ENCODE measurements at places on chromosomes 3 and 15. TPM values are rescaled to one million over a fixed set of nuclear protein-coding genes. Genes with fewer than 3 reads are reported as not detected.

GRCh38 chr3:11204697-11205348 is 50.5 kb downstream of the HRH1 start:
- no peak for DNase-seq

GRCh38 chr15:98658831-98659699 is 10.7 kb downstream of the IGF1R start:
- no peak for DNase-seq

DNA sequence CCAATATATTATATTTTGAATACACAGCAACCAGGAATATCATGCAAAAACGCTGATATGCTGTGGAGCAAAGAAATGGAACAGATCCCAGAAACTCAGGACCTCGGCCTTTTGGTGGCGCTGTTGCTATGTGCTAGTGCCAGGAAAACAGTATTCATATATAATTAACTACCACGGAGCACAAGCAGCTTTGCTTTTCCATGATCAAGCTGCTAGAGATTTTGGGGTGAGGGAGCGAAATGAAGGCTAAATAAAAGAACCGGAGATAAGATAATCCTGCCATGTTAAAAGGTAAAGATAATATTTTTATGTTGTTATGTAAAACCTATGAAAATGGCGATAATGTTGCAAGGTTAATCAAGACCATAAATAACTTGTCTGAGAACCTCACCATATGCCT is 157.7 kb upstream of the FAM3D start:
- DNase-seq: peak; percentile 20

GRCh38 chr3:195802261-195802701 is 9.4 kb downstream of the MUC4 start:
- no peak for DNase-seq

- no peak for DNase-seq
These were observed 41.0 kb downstream of the ABHD2 start for GRCh38 chr15:89129123-89129815.

DNA sequence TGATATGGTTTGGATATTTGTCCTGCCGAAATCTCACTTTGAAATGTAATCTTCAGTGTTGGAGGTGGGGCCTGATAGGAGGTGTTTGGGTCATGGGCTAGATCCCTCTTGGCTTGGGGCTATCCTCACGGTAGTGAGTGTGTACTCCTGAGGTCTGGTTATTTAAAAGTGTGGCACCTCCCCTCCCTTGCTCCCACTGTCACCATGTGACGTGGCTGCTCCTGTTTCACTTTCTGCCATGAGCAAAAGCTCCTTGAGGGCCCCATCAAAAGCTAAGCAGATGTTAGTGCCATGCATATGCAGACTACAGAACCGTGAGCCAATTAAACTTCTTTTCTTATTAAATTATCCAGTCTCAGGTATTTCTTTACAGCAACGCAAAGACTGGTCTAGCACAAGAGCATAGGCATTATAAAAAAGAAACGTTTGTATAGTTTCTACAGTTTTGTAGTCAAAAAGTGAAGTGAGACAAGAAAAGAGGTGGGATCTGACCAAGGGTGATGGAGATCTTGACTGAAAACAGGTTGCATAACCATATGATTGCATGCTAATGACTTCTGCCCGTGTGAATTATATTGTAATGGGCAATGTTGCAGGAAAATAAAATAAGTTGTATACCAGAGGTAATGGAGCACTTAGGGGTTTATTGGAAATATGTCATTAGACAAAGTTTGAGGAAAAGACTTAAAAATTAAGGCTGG is 28.5 kb upstream of the CLASP2 start:
- no peak for DNase-seq

DNA sequence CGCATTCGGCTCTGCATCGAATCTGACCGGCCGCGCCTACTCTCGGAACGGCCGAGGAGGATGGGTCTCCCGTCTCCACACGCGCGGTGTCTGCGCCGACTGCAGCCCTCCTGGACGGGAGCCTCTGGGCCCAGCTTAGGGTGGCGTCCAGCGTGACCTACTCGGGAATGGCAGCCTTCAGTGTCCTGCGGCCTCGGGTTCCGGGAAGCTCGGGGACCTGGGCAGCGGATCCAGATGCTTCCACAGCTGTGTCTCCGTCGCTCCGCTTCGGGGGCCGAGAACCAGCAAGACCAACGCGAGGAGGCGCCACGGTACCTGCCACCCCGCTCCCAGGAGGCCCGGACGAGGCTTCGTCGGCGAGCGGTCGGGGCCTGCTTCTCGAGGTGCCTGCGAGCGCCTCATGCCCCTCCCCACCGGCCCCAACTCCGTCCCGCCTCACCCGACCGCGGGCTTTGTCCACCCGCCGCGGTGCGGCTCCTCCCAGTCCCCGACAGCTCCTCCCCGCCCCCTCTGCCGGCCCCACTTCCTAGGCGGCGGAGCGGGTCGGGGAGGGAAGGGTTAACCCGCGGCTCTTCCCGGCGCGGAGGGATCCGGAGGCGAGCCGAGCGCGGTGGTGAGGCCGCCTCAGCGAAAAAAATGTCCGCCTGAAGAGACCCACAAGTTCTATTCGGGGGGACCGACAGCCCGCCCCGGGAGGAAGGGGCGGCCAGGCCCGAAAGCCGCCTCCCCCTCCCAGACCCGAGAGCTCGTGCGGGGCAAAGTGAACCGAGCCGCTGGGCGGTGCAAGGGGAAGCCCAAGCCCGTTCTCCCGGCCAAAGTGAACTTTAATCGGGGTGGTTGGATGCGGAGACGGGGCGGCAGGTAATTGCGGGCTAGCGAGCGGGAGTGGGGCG is at the start of gene TCF12:
TSS of gene TCF12 (plus strand) at position 599 of the 893 bp plus-strand sequence. CDS start 1,270 bp downstream, outside the sequence.
- peak; percentile 96 for DNase-seq

GRCh38 chr15:92663250-92663951 is 7.8 kb upstream of the FAM174B start:
- DNase-seq: no peak

GRCh38 chr3:17315897-17316296 is 426.5 kb downstream of the TBC1D5 start:
- DNase-seq: no peak

DNA sequence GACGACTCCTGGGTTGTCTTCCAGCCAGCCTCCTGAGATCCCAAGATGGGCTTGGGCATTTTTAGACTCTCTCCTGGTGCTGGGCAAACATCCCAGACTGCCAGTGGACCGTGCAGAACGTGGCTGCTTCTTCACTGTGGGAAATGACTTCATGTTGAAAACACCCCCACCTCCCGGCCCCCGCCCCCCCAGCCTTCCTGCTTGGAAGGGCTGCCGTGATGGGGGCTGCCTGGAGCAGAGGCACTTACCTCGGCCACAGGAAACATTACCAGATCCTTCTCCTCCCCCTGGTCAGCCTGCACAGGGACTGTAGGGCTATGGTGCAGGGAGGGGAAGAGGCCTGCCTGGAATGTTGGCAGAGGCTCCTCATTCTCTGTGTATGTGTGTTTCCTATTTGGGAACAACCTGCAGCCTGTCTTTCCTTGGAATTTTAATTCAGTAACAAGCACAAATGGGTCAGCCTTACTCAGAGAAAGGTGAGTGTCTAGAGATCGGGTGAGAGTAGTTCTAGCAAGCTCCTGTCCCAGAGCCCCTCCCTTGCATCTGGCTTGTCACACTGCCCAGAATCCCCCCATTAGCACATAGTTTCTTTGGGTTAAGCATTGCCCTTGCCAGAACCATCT is 90.8 kb downstream of the ANP32A start:
- peak; percentile 46 for DNase-seq

DNA sequence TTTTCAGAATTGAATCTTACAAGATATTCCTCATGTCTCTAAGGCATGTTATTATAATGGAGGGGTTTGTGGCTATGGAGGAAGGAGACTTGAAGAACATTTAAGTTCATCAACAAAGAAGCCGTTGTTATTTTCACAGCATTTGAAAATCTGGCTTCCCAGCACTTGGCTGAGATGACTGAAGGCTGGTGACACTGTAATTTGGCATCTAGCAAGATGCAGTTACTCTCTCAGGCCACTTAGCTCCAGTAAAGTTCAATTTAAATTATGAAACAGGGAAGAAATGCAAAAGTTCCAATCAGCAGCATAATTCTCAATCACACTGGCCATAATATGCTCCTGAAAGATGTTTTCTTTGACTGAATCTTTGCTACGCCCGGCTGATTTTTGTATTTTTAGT is 139.4 kb upstream of the NUDT16 start:
- no peak for DNase-seq

- no peak for DNase-seq
These were observed 202.7 kb downstream of the MAGI1 start for GRCh38 chr3:65836047-65836446.

GRCh38 chr3:101861789-101862415 is 12.6 kb downstream of the NFKBIZ start:
- DNase-seq: no peak

GRCh38 chr15:28881170-28881569 is 4.6 kb upstream of the APBA2 start:
- DNase-seq: no peak

DNA sequence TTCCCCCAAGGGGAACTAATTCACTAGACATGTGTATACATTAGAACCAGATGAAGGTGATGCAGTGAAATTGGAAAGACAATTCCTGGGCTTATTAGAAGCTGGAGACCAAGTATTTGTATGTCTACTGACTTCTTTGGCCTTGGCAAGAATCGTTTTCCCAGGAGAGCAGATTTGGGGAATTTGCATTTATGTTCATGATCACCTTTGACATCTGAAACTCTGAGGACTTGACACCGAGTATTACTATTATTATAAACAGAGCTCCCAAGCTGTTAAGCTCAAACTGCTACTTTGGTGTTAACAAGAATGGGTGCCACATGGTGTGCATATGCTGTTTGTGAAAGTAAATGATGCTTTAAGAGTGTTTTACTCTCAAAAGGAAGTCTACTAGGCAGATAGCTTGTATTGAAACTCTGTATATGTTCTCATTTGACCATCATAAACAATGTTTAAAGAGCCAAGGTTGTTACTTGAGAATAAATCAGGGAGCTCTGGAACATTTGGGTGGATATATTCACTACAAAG is 519.8 kb upstream of the GOLIM4 start:
- DNase-seq: no peak

GRCh38 chr3:11523572-11524101 is 120.1 kb downstream of the VGLL4 start:
- DNase-seq: no peak

DNA sequence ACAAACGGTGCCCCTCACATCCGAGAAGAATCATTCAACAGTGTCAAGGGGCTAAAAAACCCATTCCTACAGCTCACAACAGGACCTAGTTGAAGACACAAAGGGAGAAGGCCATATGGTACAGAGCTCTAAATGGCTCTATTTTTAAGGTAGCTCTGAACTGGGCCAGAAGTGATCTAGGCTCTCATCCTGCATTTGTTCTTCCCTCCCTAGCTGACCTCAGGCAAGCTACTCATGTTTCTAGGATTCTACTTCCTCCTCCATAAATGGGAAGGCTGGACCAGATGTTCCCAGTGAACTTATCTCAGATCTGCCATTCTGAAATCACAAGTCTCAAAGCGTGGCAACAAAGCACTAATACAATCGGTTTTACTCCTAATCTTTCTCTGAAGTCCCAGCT is 62.3 kb downstream of the CPNE4 start:
- DNase-seq: no peak

- peak; percentile 91 for DNase-seq
These were observed 42.1 kb downstream of the CORO2B start for GRCh38 chr15:68620721-68621527.

DNA sequence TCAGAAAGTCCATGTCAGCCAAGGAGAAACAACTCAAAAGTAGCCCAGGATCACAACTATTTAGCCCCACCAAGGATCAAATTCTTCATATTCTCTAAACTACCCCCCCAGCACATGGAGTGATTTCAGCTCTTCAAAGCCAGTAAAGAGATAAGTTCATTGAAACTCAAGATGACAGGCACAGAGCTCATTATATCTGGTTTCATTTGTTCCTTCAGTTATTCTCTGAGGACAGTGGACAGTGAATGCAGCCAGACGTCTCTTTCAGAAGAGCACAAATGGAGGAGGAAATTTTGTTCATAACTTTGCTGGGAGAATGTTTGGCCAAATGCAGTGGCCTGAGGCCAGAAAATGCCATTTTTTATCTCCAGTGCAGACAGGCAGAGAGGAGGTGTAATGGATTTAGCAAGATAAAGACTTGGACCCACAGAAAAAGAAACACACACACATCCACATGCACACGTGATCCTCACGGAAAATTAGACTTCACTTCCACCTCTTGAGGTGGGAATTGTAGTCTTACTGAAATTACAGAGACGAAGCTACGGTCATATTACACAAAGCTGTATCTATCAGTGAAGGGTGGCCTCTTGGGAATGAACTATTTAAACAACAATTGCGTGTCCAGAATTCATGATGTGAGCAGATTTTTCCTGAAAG is 64.6 kb downstream of the HES1 start:
- no peak for DNase-seq

- no peak for DNase-seq
These were observed 9.2 kb downstream of the CXCR6 start for GRCh38 chr3:45952456-45952855.

GRCh38 chr15:63403254-63403945 is 21.8 kb upstream of the CA12 start:
- DNase-seq: no peak

DNA sequence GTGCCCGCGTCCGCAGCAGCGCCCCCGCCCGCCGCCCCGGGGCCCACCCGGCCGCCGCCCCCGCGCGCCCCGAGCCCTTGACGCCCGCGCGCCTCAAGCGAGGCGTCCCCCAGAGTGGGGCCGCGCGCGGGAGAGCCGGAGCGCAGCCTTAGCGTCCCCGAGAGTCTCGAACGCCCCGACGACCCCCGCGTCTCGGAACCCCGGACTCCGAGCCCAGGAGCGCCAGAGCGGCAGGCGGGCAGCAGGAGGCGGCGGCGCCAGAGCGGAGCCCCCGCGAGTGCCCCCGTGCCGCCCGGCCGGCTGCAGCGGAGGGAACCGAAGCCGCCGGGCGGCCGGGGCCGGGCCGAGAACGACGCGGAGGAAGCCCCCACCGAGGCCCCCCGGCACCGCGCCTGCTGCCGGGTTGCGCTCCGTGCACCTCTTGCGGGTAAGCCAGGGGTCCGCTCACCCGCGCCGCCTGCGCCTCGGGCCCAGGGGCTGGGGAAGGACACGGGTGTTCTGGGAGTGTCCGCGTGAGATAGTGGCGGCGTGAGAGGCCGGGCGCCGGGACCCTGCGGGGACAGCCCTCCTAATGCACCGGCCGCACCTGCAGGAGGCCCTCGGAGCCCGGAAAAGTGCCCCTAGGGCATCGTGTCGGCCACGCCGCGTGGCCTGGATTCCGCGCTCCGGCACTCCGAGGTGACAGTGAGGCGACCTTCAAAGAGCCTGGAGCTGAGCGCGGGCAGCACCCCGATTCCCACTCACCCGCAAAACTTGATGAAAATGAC is 52.0 kb upstream of the ULK4 start:
- DNase-seq: peak; percentile 60

GRCh38 chr3:195763076-195763830 is 42.5 kb downstream of the MUC20 start:
- DNase-seq: no peak

GOLGA6A gene
- not detected for total RNA-seq

CPOX gene
- 12.8 TPM for total RNA-seq

PLCH1 gene
- total RNA-seq: 0.85 TPM

ERICH6 gene
- 0.55 TPM for total RNA-seq

DPH3 gene
- total RNA-seq: 25.9 TPM

ITIH4 gene
- total RNA-seq: 5.0 TPM

PGBD4 gene
- 2.0 TPM for total RNA-seq

MESP2 gene
- total RNA-seq: 0.27 TPM

SPRED1 gene
- 8.7 TPM for total RNA-seq

All from left ventricle myocardium inferior (tissue), 1 donor.